ENCODE measurements at places on chromosomes 11 and 22.

- no peak for DNase-seq
Observed at GRCh38 chr11:18253233-18253632, 4.8 kb upstream of the SAA2 start.

DNA sequence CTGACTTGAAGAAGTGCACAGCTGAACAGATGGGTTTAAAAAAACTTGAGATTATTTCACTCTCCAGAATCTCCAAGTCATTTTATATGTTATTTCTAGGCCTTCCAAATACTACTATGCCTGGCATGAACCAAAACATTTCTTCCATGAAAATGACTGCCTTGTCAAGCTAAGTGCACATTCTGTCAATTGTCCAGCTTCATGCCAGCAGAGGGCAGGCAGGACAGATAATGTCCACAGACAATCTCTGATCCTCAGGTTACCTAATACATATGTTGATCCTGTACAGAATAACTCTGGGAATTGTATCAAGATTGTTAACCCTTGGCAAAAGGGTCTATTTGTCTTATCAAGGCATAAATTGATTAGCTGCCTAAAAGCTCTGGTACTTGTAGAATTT, 229.5 kb downstream of the AASDHPPT start:
- no peak for DNase-seq

DNA sequence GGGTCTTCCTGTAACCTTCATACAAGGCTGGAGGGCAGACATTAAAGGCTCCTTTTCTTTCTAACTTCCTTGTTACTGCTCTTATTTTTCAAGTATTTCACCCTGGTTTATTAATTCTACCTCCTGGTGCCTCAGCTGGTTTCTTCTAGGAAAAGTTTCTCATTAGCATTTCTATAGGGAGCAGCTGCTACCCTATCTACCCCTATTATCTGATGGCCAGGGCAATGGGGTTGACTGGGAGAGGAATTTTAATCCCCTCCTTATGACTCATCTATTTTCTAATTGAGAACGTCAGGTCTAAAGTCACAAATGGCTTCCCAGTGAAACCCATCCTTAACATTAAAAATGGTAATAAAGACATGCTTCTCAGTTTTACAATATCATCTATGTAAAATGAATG, 5.0 kb downstream of the MAP6 start:
- DNase-seq, result no peak

DNA sequence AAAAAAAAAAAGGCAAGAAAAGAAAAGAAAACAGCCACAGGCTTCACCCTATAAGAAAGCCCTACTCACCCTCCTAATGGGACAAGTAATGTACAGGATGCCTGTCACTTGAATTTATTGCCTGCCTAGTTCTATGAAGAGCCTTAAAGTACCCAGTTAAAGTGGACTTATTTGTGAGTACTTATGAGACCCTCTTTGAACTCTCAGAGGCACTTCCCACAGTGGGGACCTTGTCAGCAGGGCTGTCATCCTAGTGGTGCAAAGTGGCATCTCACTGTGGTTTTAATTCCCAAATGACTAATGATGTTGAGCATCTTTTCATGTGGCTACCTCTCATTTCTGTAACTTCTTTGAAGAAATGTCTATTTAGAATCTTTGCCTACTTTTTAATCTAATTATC, 41.8 kb upstream of the BARX2 start:
- no peak for DNase-seq

DNA sequence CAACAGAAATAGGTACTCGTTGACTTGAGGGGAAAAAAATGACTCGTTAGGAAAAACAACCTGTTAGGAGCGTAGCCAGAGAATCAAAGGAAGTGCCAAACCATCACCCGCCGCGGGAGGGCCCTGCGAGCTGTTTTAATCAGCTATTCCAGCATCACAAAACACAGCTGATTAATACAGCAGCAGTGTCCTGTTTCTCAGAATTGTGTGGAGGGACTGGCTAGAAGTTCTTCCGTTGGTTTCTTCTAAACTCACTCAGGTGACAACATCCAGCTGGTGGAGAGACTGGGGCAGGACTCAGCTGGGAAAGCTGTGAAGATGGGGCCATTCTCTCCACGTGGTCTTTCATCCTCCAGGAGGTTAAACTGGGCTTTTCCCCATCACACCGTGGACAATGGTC, 28.0 kb downstream of the HSPA8 start:
- DNase-seq, result no peak

- DNase-seq, result no peak
Observed at GRCh38 chr11:86632499-86633269, 39.7 kb downstream of the ME3 start.

DNA sequence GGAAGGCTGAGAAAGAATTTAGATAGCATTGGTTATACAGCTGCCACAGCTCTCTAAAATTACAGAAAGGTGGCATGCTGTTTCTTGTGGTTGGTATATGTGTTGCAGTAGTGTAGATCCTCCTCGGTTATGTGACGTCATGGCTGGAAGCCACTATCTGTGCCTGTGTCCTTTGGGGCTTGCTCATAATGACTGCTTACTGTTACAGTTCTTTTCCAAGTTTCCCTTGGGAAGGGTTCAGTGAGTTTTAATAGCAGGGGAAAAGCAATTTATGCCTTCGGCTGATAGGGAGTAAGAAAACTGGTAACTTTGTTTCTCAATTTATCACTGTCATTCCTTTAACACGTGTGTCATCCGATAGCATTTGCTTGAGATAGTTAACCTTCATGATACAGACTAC, 47.2 kb downstream of the POLD3 start:
- DNase-seq, result no peak

GRCh38 chr11:127993788-127994187, 593.6 kb downstream of the ETS1 start:
- DNase-seq, result no peak

DNA sequence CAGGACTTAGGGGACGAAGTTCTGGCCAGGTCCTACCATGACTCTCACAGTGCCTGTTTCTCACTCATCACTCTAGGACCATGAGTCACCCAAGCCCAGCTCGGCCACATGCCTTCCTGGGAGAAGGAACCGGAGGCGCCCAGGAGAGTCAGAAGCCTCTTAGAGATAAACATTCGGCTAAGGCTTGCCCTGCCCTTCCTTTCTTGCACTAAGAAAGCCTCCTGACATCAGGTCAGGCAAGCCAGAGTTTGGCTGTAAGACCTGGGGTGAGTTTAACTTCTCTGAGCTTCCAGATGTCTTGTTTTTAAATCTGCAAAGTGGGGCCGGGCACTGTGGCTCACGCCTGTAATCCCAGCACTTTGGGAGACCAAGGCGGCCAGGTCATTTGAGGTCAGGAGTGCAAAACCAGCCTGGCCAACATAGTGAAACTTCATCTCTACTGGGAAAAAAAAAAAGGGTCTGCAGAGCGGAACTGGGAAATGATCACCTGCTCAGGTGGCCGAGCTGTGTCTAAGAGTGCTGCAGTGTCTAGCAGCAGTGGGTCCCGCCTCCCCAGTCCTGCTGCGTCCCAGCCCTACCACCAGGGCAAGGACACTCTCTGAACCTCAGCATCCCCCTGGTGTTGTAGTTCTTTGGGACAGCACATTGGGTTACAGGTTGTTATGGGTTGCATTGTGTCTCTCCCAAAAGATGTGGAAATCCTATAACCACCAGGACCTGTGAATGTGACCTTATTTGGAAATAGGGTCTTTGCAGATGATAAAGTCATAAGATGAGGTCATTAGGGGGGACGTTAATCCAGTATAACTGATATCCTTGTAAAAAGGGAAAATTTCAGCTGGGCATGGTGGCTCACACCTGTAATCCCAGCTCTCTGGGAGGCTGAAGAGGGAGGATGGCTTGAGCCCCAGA, 1.8 kb upstream of the CARS1 start:
- no peak for DNase-seq

DNA sequence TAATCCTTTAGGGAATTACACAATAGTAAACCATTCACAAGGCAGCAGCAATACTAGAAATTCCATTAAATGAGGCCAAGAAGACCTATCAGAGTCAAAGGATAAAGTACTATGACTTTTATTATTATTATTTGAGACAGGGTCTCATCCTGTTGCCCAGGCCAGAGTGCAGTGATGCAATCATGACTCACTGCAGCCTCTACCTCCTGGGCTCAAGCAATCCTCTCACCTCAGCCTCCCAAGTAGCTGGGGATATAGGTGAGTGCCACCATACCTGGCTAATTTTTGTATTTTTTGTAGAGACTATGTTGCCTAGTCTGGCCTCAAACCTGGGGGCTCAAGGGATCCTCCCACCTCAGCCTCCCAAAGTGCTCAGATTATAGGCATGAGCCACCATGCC, 51.8 kb downstream of the TTC28 start:
- no peak for DNase-seq

DNA sequence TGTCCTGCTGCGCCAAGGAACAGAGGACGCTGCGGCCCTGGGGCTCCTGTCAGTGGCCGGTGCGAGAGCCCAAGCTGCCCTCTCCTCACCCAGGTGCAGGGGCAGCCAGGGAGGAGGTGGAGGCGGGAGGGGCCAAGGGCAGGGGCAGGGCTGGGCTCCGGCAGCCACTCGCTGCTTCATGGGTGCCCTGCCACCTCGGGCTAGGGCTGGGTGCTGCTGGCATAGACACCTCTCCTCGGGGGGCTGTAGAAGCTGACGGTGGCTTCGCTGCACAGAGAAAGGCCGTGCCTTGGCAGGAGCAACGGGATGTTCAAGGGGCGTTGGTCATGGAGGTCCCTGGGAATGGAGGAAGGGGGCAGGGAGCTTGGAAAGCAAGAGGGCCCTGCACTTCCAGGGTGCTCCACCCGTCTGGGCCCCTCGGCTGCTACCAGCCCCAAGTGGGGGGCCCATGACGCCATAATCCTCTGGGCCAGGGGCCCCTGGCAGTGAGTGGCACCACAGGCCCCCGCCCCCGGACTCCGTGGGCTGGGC, 1.6 kb upstream of the TBX1 start:
- DNase-seq, result no peak

GRCh38 chr11:27294654-27295053, 68.4 kb downstream of the CCDC34 start:
- DNase-seq, result no peak

GRCh38 chr11:77062924-77063323, 3.8 kb upstream of the CAPN5 start:
- no peak for DNase-seq

- DNase-seq, result no peak
Observed at GRCh38 chr11:85941380-85941973, 86.3 kb downstream of the CCDC83 start.

DNA sequence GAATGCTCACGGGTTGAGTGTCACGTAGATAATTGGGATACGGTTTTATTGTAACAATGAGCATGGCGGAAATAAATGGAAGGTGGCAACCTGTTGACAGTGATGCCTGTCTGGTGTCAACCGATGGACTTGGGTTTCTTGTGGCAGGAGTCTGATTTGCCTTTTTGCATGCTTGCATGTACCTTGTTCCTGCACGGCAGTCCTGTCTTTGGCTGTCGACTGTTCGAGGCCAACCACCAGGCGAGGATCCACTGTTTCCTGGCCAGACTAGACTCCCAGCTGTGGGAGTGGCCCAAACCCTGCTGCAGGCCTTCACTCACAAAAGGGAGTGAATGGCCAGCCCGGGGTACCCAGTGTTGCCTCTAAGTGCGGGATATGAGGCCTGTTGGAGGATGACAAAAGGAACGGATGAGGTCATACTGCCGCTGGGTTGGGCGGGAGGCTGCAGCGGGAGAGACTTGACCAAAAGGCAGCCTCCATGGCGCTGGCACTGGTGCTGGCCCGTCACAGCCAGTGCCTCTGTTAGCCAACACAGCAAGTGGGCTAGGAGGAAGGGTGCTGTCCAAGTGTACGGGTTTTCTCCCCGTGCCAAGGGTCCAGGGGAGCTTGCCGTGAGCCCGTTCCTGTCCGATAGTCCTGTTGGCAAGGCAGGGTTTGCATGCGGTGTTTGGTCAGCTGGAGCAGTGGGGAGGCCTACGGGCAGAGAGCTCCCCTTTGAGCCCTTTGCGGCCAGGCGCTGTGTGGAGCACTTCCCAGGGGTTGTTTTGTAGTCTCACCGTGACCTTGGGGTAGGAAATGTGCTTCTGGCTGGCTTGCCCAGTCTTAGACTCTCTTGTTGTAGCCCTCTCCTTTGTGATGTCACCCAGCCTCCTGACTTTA, 974 bp downstream of the DGCR8 start:
- DNase-seq, result peak; percentile 72

DNA sequence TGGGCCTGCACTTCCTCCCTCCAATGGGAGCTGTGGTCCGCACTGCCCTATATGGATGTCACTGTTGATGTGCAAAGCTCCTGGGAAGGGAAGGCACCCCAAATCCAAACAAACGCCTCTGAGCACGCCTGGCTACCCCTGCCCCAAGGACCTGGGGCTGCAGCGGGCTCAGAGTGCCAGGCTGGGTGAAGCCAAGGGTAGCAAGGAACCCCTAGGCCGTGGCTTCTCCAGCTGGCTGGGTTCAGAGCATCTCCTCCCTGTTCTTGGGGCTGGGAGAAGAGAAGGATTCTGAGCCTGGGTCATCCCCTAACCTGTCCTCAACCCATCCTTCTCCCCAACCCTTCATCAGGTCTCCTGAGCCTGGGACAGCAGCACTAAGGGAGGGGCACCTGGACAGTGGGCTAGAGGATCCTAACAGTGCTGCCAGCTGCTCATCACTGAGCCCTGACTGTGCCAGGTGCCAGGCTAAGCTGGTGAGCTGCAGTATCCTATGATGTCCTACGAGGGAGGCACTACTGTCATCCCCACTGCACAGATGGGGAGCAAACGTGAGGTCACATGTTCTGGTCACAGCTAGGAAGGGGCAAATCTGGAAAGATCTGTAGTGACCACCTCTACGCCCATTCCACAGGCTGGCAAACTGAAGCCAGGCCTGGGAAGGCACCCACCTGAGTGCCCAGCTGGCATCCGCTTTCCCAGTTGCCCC, 3.0 kb downstream of the SSTR3 start:
- DNase-seq, result no peak

DNA sequence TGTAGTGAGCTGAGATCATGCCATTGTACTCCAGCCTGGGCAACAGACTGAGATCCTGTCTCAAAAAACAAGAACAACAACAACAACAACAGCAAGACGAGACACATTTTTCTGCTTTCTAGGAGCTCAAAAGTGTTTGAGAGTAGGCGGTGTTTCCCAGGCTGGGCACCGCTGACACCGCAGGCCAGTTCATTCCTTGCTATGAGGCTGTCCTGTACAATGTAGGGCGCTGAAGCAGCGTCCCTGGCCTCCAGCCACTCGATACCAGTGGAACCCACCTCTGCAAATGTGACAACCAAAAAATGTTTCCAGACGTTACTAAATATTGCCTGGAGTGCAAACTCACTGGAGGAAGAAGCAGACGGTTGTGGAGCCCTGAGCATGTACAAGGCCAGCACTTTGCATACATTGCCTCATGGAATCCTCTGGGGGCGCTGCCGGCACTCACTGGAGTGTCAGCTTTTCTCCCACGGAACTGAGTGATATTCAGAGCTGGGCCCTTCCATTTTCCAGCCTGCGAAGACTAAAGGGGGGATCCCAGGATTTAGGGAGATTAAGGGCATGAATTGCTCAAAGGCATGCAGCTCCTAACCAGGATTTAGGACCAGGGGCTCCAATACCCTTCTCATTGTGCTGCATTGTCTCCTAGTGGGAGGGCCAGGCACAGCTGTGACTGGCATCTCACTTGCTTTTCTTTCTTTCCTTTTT, 5.8 kb upstream of the MIEF1 start:
- DNase-seq, result no peak

DNA sequence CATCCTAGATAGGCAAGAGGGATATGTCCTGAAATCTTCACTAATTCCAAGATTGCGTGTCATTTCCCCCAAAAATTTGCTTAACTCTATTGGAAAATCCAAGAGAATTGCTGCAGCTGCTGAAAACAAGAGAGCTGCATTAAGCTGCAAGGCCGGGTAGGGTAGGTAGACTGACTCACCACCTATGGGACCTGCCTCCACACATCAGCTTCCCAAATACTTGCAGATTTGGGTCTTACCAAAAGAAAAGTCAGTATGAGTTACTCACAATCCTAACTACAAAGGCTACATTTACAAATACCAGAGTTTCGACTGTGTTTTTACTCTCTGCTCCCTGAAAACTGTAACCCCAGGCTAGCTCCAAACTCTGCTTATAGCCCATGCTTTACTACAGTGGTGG, 142.5 kb upstream of the TEAD1 start:
- no peak for DNase-seq

Data from left forelimb (tissue), 1 donor.